Hypothalamus (tissue), 51 donors: ENCODE measurements at places on chromosomes 7 and 10.

DNA sequence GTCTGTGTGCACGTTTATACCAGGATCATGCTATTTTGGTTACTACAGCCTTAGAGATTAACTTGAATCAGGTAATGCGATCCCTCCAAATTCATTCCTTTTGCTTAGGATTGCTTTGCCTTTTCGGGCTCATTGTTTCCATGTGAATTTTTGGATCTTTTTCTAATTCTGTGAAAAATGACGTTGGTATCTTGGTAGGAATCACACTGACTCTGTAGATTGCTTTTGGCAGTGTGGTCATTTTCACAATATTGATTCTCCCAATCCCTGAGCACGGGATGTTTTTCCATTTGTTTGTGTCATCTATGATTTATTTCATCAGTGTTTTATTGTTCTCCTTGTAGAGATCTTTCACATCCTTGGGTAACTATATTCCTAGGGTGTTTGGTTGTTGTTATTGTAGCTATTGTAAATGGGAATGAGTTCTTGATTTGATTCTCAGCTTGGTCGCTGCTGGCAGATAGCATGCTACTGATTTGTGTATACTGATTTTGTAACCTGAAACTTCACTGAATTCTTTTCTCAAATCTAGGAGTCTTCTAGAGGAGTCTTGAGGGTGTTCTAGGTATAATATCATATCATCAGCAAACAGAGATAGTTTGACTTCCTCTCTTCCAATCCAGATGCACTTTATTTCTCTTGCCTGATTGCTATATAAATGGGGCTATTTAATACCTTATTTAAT is 18.2 kb downstream of the SNX8 start:
- no peak for DNase-seq

GRCh38 chr7:121323515-121324302 is 5.1 kb upstream of the WNT16 start:
- DNase-seq: no peak

DNA sequence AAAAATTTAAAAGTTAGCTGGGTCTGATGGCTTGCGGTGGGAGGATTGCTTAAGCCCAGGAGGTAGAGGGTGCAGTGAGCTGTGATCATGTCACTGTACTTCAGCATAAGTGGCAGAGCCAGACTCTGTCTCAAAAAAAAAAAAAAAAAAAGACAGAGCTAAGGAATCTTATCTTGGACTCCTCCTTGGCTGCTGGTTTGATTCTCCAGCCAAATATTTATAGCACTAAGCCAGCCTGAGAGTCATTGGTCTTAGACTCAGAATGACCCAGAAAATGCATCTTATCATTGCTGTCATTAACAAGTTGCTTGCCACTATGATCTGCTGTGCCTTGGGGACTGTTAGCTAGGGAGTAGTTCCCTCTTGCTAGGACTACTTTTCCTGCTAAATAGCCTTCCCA is 164.7 kb downstream of the GNAT3 start:
- DNase-seq: no peak

- no peak for DNase-seq
Measured at GRCh38 chr7:69676247-69676646, 78.0 kb downstream of the AUTS2 start.

DNA sequence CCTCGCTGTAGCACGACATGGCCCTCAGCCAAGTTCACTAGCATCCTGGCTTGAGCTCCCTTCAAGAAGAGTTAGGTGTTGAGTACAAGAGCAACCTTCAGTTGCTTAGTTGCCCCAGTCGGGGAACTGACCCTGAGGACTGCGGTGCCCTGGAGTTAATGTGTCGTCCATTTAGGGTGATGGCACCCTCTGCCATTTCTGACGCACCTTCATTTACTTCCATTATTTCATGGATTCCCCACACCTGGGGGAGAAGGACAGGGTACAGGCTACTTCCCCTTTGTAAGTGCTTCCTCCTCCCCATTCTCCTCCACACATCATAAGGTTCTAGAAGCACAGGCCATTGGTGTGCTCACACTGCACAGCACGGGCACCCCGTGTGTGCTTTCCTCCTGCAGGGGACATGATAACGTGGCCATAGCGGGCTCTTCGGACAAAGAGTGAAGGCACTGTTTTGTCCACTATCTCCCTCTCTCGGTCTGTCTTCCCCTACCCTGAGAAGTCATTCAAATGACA is 1.8 kb downstream of the ALOX5 start:
- DNase-seq: no peak

- DNase-seq: no peak
Measured at GRCh38 chr10:12541446-12542067, 192.2 kb downstream of the CAMK1D start.

DNA sequence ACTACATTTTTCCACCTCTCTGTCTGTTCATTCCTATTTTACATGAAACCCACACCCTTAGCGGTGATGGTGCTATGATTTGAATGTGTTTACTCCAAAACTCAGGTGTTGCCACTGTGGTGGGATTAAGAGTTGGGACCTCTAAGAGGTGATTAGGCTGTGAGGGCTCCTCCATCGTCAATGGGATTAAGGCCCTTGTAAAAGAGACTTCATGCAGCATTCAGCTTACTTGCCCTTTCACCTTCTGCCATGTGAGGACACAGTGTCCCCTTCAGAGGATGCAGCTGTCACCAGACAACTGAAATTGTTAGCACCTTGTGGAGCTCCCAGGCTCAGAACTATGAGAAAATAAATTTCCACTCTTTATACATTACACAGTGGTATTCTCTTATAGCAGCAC is 182.2 kb downstream of the NOC3L start:
- DNase-seq: no peak

- DNase-seq: no peak
Measured at GRCh38 chr7:148854983-148855382, 29.1 kb downstream of the EZH2 start.

- DNase-seq: no peak
Measured at GRCh38 chr7:79531905-79532664, 78.6 kb upstream of the MAGI2 start.

- DNase-seq: no peak
Measured at GRCh38 chr7:138750901-138751464, 46.8 kb upstream of the TMEM213 start.

- DNase-seq: no peak
Measured at GRCh38 chr10:75662715-75663114, 231.3 kb downstream of the LRMDA start.

DNA sequence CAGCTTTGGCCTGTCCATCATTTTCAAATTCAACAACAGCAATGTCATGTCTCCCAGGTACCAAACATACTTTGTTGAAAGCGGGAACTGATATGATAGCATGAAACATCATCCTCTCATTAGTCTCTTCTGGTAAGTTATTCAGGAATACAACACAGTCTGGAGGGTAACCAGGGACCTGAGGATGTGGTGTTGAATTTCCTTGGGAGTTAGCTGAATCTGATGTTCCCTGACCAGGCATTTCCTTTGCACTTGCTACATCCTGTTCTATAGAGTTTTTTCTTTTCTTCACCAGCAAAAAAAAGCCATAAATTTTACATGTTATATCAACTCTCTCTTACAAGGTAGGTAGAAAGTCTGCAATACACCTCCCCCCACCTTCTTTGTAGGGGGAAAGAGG is 97.8 kb upstream of the AFAP1L2 start:
- DNase-seq: no peak

GRCh38 chr7:33876596-33877274 is 28.6 kb upstream of the BMPER start:
- DNase-seq: no peak

- peak; percentile 40 for DNase-seq
Measured at GRCh38 chr7:131502810-131503508, 53.5 kb downstream of the PODXL start.

GRCh38 chr7:91374321-91374989 is 110.2 kb downstream of the FZD1 start:
- no peak for DNase-seq

DNA sequence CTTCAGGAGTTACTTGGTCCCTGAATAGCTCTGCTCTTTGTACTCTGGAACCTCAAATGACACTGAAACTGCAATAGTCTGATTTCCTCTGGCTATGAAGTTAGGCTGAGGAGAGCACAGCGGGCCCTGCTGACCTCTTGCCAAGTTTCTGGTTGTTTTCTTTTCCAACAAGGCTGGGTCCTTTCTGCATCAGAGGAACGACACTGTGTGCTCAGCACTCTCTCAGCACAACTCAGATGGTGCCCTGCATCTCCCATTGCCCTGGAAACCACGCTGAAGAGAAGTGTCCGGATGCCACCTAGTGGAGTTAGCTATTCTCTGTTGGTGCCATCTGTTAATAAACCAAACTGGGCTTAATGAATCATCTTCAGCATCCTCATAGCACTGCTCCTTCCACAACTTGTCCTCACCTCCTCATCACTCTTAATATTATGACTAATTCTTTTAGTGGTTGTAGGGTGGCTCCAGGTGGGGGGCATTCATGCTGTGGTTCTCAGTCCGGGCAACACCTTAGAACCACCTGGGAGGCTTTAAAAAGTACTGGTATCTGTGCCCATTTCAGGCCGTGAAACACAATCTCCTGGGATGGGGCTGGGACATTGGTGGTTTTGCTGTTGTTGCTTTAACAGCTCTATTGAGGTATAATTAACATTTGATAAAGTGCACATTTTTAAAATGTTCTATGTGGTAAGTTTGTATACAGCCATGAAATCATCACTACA is 8.2 kb upstream of the EFCAB10 start:
- peak; percentile 66 for DNase-seq

GRCh38 chr10:91206427-91206826 is 14.0 kb upstream of the PCGF5 start:
- no peak for DNase-seq

- DNase-seq: no peak
Measured at GRCh38 chr10:108735380-108735779, 1187.9 kb downstream of the XPNPEP1 start.

GRCh38 chr10:42734536-42734935 is 48.1 kb upstream of the BMS1 start:
- DNase-seq: no peak

- no peak for DNase-seq
Measured at GRCh38 chr7:13742126-13742525, 247.3 kb downstream of the ETV1 start.

GRCh38 chr10:131773370-131774343 is 127.2 kb upstream of the PPP2R2D start:
- no peak for DNase-seq

GRCh38 chr7:130970196-130970595 is 236.2 kb upstream of the KLF14 start:
- no peak for DNase-seq

GRCh38 chr7:10704653-10705052 is 269.0 kb upstream of the PHF14 start:
- DNase-seq: no peak

DNA sequence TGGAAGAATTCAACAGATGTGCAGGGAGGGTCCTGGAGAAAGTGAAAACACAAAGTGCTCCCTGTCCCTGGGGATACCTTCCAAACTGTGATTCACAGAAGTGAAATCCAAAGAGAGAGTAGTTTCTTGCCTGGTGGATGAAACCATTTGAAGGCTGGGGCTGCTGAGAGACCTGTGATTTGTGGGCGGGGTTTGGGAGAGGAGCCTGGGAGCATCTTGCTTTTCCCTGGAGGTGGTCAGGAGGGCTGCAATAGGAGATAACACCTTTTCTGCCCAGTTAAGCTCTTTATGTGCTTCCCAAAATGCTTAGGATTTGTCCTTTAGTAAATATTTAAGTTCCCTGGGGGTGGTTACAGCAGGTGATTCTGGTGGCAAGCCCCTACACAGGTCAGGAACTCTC is 105.3 kb upstream of the TPK1 start:
- no peak for DNase-seq

DNA sequence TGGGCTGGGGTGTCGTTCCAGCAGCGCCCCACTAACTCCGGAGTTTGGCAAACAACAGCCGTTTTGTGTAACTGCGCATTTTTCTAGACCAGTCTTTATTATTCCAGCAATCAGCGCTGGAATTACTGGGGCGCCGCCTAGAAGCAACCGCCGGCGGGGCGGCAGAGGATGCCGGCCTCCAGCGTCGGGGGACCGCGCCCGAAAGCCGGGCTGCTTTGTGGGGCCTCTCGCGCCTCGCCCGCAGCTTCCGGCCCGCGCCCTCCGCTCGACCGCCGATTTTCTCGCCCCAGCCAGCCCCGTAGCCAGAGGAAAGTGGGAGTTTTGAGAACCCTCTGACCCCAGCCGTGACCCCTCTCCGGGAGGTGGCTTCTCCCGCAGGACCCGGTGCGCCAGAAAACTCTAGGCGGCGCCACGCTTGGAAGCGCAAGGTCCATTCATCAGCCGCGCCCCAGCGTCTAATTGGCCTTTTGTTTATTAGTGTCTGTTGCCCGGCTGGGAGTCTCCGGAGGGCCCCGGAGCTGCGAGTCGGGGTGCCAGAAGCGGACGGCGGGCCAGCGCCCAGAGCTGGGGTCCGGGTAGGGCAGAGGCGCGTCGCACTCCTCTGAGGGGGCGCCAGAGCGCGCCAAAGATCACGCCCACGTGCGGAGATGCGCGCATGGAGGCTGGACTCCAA is 10.7 kb downstream of the EMX2 start:
- no peak for DNase-seq

DNA sequence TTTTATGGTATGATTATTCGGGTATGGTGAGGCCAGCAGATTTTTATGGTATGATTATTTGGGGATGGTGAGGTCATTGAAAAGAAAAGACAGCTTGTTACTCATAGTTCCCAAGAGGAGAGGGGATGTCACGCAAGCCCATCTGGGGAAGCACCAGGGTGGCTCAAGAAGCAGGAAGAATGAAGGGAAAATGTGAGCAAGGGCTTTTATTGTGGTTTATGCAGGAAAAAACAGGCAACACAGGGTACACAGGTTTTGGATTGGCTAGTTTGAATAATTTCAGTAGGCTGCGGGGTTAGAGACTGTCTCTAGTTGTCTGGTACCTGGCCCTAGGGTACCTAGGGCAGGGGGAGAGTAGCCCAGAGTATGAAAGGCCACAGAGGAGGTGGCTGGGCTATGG is 26.8 kb upstream of the DGKI start:
- DNase-seq: no peak

DNA sequence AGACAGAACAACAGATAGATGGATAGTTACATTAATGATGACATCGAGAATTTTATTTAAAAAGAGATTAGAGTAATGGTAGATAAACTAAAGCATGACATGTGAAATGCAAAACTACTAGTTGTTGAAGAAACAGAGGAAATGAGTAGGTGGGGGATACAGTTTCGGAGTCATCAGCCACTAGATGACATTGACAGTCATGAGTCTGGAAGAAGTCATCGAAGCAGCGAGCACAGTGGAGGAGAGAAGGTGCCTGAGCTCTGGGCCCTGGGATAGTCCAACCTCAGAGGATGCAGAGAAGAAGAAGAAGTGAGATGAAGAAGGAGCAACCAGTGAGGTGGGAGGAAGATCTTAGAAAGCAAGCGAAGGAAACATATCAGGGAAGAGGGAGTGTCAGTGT is 20.2 kb upstream of the SEC61A2 start:
- no peak for DNase-seq

DNA sequence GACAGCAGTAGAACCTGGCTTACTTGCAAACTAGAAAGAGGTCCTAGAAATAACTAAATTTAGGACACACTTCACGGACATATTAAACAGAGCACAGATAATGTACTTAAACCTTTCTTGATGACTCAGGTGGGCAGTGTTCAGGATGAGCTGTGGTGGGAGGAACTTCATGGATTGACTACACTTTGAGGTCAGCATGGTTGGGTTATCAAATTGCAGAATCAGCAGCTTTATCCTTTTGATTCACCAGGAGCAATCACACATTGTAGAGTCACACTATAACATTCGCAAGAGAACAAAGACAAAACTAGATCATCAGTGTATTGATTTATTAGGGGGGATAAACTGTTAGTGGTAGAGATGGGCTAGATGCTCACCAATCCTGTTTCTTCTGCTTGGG is 38.6 kb upstream of the AGK start:
- no peak for DNase-seq

- DNase-seq: peak; percentile 76
Measured at GRCh38 chr10:97914837-97915211, 65.2 kb downstream of the GOLGA7B start.

- no peak for DNase-seq
Measured at GRCh38 chr7:128303643-128304042, 40.1 kb downstream of the RBM28 start.
